ENCODE measurements at places on chromosomes 6 and 20.

GRCh38 chr6:119148098-119148824, 69.8 kb upstream of the FAM184A start:
- no peak for DNase-seq

- DNase-seq: no peak
Measured at GRCh38 chr20:35561268-35561667, 19.4 kb downstream of the ERGIC3 start.

DNA sequence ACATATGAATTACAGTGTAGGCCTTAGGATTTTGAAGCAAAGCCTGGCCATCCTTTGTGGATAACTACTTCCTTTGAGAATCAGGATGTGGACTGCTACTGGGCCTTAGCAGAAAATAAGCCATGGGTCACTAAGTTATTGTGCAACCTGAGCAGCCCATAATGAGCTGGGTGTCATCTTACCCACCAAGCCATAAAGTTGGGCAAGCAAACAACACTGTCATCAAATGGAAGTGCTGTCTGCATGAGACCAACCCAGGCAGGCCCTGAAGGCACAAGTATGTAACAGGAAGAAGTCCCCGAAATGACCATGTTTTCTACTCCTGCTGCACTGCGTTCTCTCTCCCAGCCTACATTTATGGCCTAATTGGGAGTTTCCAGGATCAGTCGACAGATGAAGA, 205.6 kb upstream of the GGTLC1 start:
- no peak for DNase-seq

DNA sequence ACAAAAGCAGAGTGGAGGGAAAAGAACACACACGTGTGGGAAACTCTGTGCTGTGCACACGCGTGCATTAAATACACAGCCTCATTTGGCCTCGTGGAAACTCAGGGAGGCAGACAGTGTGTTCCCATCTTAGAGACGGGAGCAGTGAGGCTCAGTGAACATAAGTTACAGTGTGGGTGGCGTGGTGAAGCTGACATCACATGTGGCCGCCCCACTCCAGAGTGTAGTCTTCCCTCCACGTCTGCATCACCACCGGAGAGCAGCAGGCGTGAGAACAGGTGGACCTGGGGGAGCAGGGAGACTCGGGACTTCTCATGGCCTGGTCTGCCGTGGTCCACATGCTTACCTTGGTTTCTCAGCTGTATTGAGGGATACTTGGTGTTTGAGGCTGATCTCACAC, 51.7 kb downstream of the THBS2 start:
- DNase-seq: no peak

DNA sequence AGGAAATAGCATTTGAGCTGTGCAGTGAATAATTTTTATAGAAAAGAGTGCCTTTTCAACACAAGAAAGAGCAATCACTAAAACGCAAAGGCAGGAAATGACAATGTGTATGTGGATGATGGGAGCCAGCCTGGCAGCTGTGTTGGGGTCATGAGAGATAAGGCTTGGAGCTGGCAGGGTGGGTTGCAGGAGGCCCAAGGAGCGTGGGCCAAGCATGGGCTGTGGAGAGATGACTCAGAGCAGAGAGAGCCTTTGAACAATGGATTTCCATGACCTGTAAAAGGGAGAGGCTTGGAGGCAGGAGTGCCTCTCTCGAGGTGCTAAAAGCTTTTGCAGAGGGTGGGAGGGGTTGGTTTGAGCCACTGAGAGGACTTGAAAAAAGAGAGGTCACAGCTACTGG, 6.6 kb upstream of the TBC1D7 start:
- DNase-seq: no peak

DNA sequence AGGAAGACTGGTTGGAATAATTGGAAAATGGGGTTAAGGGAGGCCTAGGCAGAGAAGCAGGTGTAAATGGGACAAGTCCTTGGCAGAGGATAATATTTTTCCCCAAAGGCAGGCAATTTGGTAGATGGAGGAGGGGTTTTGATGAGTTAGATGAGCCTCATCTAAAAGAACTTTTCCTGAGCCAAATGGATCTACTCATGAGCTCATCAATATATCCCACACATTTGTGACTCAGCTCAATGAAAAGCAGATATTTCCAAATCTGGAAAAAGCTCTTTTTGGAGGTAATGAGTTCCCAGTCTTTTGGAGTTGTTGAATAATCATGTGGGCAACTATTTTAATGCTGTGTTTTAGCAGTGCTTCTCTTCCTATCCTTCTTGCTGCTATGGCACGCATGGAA, 685.5 kb upstream of the CITED2 start:
- DNase-seq: no peak

- DNase-seq: no peak
Measured at GRCh38 chr6:158908606-158909005, 89.4 kb upstream of the EZR start.

GRCh38 chr20:23159947-23160318, 73.8 kb upstream of the CD93 start:
- no peak for DNase-seq

DNA sequence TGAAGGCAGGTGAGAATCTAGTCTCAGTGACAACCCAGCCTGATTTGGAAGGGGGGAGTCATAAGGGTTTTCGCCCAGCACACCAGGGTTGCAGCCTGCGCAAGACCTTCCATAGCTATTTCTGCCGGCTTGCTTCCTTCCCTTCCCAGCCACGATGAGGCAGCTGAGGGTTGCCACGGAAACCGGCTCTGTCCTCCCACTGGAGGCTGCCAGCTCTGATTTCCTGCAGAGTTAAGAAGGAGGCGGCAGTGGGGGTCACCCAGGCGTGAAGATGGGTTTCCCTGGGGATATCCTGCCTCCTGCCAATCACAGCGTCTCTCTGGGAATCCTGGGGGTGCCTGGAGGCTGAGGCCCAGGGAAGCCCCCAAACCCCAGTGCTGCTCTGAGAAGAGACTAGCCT, 23.1 kb upstream of the KCNB1 start:
- DNase-seq: no peak

- DNase-seq: no peak
Measured at GRCh38 chr20:4607287-4607713, 114.4 kb upstream of the PRND start.

GRCh38 chr6:119658917-119659316, 309.4 kb upstream of the MAN1A1 start:
- DNase-seq: no peak

DNA sequence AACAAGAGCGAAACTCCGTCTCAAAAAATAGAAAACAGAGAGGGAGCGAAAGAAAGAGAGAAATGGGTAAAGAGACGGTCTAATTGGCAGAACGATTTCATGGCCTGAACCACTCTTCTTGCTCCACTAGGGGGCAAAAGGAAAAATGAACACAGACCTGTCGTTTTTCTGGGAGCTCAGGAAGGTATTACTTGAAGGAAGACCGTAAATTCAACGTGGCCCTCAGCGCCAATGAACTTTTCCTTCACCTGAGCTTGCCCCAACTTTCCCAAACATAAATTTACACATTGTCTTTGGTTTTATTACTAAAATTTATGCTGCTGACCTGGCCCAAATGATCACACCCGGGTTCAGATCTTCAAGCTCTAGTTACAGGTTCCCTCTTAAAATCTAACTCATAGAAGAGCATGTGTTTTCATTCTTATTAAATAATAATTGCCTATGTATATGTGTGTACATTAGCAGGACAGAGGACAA, 67.3 kb downstream of the ATP9A start:
- no peak for DNase-seq

- no peak for DNase-seq
Measured at GRCh38 chr6:18530201-18530600, 143.1 kb downstream of the RNF144B start.

DNA sequence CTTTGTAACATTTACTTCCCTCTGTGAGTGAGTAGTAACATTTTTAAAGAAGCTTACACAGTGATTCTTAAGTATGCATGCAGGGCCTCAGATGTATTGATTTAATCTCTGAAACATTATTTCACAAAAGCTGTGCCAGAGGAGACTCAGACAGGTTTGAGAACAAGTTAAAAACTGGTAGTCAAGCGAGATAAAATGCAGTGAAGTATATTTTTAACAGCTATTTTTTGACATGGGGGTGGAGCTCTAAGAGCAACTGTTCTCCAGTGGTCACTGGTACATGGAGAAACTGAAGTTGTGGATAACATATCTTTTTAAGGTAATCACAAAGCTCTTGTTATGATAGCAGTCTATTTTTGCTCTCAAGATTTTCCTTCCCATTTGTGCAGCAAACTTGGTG, 20.4 kb downstream of the DSTN start:
- no peak for DNase-seq

GRCh38 chr6:46288835-46289234, 118.1 kb upstream of the ENPP5 start:
- no peak for DNase-seq

DNA sequence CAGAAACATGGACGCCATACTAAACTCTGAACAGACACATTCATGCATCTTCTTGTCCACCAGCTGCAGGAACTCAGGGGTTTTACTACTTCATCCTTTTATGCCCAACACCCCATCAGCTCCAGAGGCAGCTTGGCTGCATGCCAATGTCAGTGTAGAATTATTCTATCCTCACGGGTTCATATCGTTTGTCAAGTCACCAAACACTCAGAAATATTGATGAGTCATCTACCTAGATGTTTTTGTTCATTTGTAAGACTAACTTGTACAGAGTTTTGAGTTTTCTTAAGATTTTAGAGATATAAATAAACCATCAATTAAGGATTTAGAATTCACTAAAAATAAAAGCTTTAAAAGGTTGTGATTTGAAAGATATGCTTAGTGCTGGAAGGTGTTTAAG, 590.7 kb upstream of the FLRT3 start:
- DNase-seq: no peak

GRCh38 chr20:19310541-19310940, 98.1 kb downstream of the SLC24A3 start:
- DNase-seq: no peak

- DNase-seq: no peak
Measured at GRCh38 chr20:39879296-39879695, 809.7 kb downstream of the MAFB start.

DNA sequence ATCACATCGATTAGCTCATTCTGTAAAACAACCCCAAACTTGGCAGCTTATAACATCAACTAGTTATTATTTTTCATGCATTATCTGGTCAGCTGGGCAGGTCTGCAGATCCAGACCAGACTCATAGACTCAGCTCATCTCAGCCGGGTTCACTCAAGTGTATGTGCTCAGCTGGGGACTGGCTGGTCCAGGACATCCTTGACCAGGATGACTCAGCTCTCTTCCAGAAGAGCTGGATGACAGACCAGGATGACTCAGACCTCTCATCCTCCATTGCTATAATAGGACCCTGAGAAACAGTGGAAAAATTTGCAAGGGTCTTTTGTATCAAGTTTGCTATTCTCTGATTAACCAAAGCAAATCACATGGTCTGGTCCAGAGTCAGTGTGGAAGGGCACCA, 312.5 kb upstream of the PLCB4 start:
- no peak for DNase-seq

GRCh38 chr6:169155481-169155880, 98.2 kb downstream of the THBS2 start:
- no peak for DNase-seq

GRCh38 chr20:63828545-63828944, 2.5 kb downstream of the ZBTB46 start:
- DNase-seq: no peak

GRCh38 chr20:11429889-11430519, 487.7 kb upstream of the BTBD3 start:
- DNase-seq: no peak

- DNase-seq: no peak
Measured at GRCh38 chr20:9035126-9035525, 33.8 kb upstream of the PLCB4 start.

DNA sequence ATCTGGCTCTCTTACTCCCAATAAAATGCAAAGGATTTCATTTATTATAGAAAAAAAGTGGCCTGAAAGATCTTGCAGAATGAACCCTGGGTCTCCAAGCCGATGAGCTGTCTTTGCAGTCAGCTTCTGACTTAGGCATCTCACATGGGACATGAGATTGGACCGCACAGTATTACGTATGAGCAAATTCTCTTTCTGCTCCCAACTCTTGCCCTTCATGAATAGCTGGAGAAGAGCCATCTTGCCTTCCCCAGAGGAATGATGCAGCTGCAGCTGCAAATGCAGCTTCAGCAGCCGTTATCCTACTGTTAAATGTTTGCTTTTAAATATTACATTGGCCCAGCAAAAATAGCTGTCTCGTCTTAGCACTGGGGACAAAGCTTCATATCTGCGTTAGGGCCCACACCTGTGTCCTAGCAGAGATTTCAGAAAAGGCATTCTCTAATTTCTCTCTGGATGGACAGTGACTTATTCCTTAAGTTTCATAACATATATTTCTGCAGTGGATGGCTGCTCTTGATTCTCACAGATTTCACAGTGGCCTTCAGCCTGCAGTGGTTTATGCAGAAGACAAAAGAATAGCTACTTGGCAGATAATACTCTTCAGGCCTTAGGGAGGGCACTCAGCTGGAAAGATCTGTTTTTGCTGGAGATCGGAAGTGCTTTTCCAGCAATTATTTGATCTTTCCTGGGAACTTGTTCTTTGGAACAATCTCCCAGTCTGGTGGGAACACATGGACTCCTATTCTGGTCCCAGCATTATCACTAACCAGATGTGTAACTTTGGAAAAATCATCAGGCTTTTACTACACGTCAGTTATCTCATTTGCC, 129.2 kb downstream of the FYN start:
- DNase-seq: no peak

- DNase-seq: no peak
Measured at GRCh38 chr20:2829376-2829775, 11.1 kb downstream of the PCED1A start.

GRCh38 chr6:537114-537513, 119.8 kb downstream of the HUS1B start:
- no peak for DNase-seq

DNA sequence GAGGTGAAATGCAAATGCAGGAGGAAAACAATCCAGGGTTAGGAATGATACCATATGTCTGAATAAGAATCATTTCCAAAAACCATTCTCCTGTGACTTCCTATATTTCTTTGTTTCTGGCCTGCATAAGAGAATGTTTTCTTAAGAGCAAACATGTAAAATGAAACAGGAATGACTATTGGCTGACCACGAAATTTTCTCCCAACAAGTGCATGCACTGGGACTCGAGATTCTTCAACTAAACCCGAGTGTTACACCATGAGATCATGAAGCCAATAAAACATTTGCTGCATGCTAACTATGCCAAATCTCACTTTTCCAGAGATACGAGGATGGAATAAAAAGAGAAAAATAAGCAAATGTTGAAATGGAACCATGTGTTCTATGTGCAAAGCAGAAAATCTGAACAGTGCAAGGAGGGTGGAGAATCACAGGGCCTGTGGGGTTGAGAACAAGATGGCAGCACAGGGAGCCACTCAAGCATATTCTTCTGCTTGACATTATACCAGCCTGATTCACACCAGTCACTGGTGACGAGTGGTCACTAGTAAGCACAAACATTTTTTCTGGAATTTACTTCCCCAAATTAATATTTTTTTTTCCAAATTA, 212.2 kb upstream of the FOXA2 start:
- DNase-seq: no peak

GRCh38 chr6:2818593-2818992, 23.1 kb downstream of the SERPINB1 start:
- no peak for DNase-seq
